Activated T-helper 2 cell treated with anti-CD3 and anti-CD28 coated beads, Interferon-gamma antibody, Interleukin-2, Interleukin-4, amounts not matched to agents 10 μg/mL and 5 μg/mL and 100 μg/mL, durations not matched to agents 14 hours and 24 hours and 36 hours (primary cell): ENCODE measurements at places on chromosomes 1 and 21. TPM values are rescaled to one million over a fixed set of nuclear protein-coding genes. Genes with fewer than 3 reads are reported as not detected.
A peak's percentile ranks its signal among the peaks of the same experiment; 100 is the strongest.

DNA sequence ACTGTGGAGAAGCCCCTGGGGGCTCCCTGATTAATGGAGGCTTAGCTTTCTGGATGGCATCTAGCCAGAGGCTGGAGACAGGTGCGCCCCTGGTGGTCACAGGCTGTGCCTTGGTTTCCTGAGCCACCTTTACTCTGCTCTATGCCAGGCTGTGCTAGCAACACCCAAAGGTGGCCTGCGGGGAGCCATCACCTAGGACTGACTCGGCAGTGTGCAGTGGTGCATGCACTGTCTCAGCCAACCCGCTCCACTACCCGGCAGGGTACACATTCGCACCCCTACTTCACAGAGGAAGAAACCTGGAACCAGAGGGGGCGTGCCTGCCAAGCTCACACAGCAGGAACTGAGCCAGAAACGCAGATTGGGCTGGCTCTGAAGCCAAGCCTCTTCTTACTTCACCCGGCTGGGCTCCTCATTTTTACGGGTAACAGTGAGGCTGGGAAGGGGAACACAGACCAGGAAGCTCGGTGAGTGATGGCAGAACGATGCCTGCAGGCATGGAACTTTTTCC is 24.8 kb downstream of the PCSK9 start:
- H3K4me1 ChIP-seq, result peaks cover 14% of the 10 kb centered on the region
- peaks cover 23% of the 10 kb centered on the region for H3K36me3 ChIP-seq
- no peak for DNase-seq
- no peak overlapping the region for H3K27ac ChIP-seq
- H3K27me3 ChIP-seq, result no peaks in the 10 kb centered on the region
- no peak overlapping the region for H3K4me3 ChIP-seq

GRCh38 chr1:203509135-203509534 is 15.2 kb downstream of the OPTC start:
- H3K4me1 ChIP-seq, result peaks cover 26% of the 10 kb centered on the region
- no peak overlapping the region for H3K4me3 ChIP-seq
- no peak overlapping the region for H3K27ac ChIP-seq
- H3K36me3 ChIP-seq, result no peaks in the 10 kb centered on the region

DNA sequence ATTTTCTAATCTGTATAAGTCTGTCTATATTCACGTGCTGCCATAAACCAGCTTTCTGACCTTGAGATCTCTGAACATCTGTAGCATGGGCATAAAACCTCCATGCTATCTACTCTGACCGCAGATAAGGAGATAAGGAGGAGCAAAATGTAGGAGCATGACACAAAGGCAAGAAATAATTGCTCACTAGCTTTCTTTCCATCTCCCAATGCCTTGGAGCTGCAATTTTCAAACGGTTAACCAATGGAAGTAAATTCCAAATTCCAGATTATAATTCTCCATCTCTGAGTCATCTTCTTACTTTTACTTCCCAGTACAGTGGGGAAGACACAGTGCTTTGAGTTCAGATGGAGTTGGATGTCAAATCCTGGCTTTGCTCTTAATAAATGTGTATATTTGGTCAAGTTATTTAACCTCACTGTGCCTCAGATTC is 41.6 kb downstream of the CD58 start:
- H3K27me3 ChIP-seq, result no peaks in the 10 kb centered on the region
- no peak overlapping the region for H3K4me3 ChIP-seq
- no peak for DNase-seq
- no peak overlapping the region for H3K27ac ChIP-seq

- H3K36me3 ChIP-seq, result peaks cover 16% of the 10 kb centered on the region
- DNase-seq, result no peak
- no peak overlapping the region for H3K4me3 ChIP-seq
- no peak overlapping the region for H3K27ac ChIP-seq
- H3K27me3 ChIP-seq, result no peaks in the 10 kb centered on the region
These were observed 103.7 kb downstream of the HS2ST1 start for GRCh38 chr1:87017998-87018672.

DNA sequence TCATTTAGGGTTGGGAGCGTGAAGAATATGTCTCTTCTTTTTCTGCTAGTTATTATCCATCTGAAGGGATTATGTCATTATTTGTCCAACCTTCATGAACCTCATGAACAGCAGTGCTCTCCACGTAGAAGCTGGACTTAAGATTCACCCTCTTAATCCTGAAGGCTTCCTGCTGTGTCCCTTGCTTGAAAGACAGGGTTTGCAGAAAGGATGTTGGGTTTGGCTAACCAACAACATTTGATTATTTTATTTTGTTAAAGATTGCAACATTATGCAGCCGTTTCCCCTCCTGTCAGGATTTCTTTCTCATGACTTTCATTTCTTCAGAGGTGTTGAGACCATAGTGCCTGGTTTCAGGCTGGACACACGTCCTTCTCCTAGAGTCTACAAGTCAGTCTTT is 75.2 kb downstream of the NGF start:
- no peak for DNase-seq
- no peak overlapping the region for H3K27ac ChIP-seq
- no peaks in the 10 kb centered on the region for H3K27me3 ChIP-seq

- H3K27ac ChIP-seq, result no peak overlapping the region
- H3K27me3 ChIP-seq, result peaks cover 3% of the 10 kb centered on the region
- no peaks in the 10 kb centered on the region for H3K36me3 ChIP-seq
- no peak overlapping the region for H3K4me3 ChIP-seq
These were observed 29.3 kb upstream of the RD3 start for GRCh38 chr1:211521102-211521815.

DNA sequence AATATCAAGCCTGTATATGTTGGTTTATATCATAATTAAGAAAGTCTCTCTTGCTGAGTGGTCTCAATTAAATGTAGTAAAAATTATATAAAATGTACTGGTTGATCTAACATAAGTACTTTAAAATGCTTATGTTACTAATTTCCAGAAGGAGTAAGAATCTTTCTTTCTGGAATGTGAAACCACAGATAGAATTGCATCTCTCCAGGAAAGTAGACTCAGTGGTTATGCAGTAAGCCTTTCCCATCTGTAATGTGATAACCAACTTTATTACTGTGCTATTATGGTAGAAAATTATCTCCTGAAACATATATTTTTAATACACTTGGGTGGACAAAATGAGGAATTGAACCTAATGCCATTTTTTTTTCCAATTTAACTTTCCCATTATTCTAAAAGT is 8.9 kb upstream of the RALGPS2 start:
- no peak for DNase-seq
- no peaks in the 10 kb centered on the region for H3K4me1 ChIP-seq
- no peaks in the 10 kb centered on the region for H3K36me3 ChIP-seq
- H3K27ac ChIP-seq, result no peak overlapping the region
- H3K4me3 ChIP-seq, result no peak overlapping the region

DNA sequence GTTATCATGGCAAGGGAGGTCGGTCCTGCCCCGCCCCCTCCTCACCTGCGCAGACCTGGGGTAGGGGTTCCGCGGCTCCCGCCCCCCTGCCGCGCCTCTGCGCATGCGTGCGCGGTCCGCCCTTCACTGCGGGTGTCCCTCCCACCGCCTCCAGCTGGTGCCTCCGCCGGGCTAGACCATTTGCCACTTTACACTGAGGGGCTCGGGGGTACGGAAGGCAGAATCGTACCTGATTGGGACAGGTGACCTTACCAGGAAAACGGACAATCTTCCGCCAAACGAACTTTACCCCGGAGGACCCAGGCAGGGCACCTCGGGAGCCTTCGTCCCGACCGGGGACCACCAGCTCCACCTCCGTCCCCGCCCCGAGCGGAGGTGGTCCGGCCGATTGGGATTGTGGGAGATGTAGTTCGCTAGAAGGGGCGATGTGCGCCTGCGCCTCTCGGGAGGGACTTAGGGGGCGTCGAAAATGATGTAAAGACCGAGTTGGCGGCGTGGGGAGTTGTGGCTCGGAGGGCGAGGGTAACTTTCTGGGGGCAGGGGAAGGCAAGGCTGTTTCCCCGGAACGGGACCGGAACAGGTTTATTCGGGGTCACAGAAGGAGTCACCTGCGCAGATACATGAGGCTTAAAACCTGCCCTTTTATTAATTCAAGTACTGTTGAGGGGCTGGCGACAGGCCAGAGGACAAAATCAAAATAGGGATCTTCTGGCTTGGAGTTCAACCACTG is at the start of gene DNAJC28:
Gene DNAJC28, minus strand, starts transcription at position 344 of the 730 bp plus-strand sequence. CDS start 2,323 bp downstream, outside the sequence.
- peaks cover 12% of the 10 kb centered on the region for H3K27me3 ChIP-seq
- H3K4me1 ChIP-seq, result peaks cover 9% of the 10 kb centered on the region
- peak within 1 kb of the TSS; percentile 94 for H3K27ac ChIP-seq
- H3K36me3 ChIP-seq, result no peaks in the 10 kb centered on the region
- DNase-seq, result peak; percentile 90

DNA sequence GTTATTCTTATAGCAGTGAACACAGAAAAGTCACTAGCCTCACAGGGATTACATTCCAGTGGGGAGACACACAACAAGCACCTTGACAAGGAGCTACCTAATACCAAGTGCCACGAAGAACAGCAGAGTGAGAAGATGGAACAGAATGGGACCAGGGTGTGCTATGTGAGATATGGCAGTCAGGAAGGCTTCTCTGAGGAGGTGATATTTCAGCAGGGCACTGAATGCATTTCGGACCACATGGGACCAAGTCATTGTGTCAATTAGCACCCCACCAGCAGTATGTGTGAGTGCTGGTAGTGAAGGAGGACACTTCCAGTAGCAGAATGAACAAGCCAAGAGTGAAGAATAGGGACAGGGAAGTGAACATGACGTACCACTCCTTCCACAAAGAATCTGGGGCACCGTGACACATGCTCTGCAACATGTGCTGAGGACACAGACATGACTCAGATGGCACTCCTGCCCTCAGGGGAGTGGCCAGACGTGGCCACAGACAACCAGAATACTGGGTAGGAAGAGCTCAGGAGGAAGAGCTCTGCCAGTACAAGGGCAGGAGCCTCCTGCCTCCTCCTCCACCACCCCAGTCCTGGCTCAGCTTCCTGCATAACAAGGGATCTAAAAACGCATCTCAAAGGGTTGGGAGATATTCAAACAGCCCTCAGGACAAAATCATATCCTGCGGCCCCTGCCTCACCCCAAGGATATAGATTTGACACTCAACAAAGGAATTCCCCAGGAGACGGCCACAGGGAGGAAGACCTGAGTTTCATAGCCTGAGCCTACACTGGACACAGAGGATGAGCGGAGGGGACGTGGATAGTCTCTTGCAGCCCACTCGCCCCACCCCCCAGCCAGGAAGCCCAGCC is 102.5 kb downstream of the TRABD2B start:
- H3K27ac ChIP-seq, result no peak overlapping the region
- no peaks in the 10 kb centered on the region for H3K36me3 ChIP-seq
- no peak overlapping the region for H3K4me3 ChIP-seq
- no peaks in the 10 kb centered on the region for H3K27me3 ChIP-seq

GRCh38 chr1:31182352-31182751 is 57.3 kb downstream of the NKAIN1 start:
- peaks cover 18% of the 10 kb centered on the region for H3K27me3 ChIP-seq
- no peaks in the 10 kb centered on the region for H3K36me3 ChIP-seq
- no peak overlapping the region for H3K27ac ChIP-seq
- H3K4me3 ChIP-seq, result peak overlapping the region; percentile 37
- peak; percentile 34 for DNase-seq

- peaks cover 10% of the 10 kb centered on the region for H3K4me1 ChIP-seq
- no peak overlapping the region for H3K27ac ChIP-seq
- no peak for DNase-seq
- H3K27me3 ChIP-seq, result no peaks in the 10 kb centered on the region
- H3K36me3 ChIP-seq, result peaks cover 72% of the 10 kb centered on the region
These were observed 40.6 kb downstream of the CAPN2 start for GRCh38 chr1:223752721-223753515.

GRCh38 chr1:91770667-91771268 is 115.2 kb downstream of the TGFBR3 start:
- no peak overlapping the region for H3K27ac ChIP-seq
- peaks cover 10% of the 10 kb centered on the region for H3K4me1 ChIP-seq
- H3K4me3 ChIP-seq, result no peak overlapping the region
- no peak for DNase-seq
- no peaks in the 10 kb centered on the region for H3K27me3 ChIP-seq
- H3K36me3 ChIP-seq, result peaks cover 23% of the 10 kb centered on the region

- H3K36me3 ChIP-seq, result no peaks in the 10 kb centered on the region
- DNase-seq, result no peak
- no peaks in the 10 kb centered on the region for H3K27me3 ChIP-seq
- H3K4me1 ChIP-seq, result no peaks in the 10 kb centered on the region
- H3K27ac ChIP-seq, result no peak overlapping the region
These were observed 155.8 kb upstream of the KAZN start for GRCh38 chr1:14442669-14443068.

- no peaks in the 10 kb centered on the region for H3K36me3 ChIP-seq
- no peak overlapping the region for H3K27ac ChIP-seq
- no peak for DNase-seq
- H3K4me3 ChIP-seq, result no peak overlapping the region
- no peaks in the 10 kb centered on the region for H3K27me3 ChIP-seq
- no peaks in the 10 kb centered on the region for H3K4me1 ChIP-seq
These were observed 28.7 kb downstream of the MARK1 start for GRCh38 chr1:220556641-220557040.

DNA sequence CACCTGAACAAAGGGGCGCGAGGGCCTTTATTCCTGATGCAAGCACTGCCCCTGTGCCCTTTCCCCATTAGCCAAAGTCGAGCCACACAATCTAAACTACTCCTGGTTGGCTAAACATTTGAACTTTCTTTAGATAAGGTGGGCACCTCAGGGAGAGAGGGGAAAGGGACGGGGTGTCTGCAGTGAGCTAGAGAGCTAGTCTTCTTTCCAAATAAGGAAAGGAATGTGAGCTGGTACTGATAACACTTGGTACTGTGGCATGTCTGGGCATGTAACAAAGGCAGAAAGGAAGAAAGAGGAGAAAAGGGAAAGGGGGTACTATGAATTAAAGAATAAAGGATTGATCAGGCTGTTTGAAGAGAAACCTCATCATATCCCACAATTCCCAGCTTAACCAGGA is 62.8 kb downstream of the OVGP1 start:
- H3K4me3 ChIP-seq, result no peak overlapping the region
- no peaks in the 10 kb centered on the region for H3K36me3 ChIP-seq
- H3K27ac ChIP-seq, result no peak overlapping the region
- peaks cover 21% of the 10 kb centered on the region for H3K27me3 ChIP-seq

- peak overlapping the region; percentile 89 for H3K27ac ChIP-seq
- peaks cover 50% of the 10 kb centered on the region for H3K4me1 ChIP-seq
- H3K27me3 ChIP-seq, result no peaks in the 10 kb centered on the region
- peaks cover 55% of the 10 kb centered on the region for H3K36me3 ChIP-seq
- no peak for DNase-seq
- peak overlapping the region; percentile 92 for H3K4me3 ChIP-seq
These were observed 2.0 kb downstream of the HNRNPR start for GRCh38 chr1:23341931-23342692.

GRCh38 chr1:207565546-207566468 is 69.8 kb downstream of the CR1 start:
- H3K4me1 ChIP-seq, result no peaks in the 10 kb centered on the region
- H3K27ac ChIP-seq, result no peak overlapping the region
- DNase-seq, result no peak
- no peaks in the 10 kb centered on the region for H3K36me3 ChIP-seq
- peaks cover 8% of the 10 kb centered on the region for H3K27me3 ChIP-seq
- H3K4me3 ChIP-seq, result no peak overlapping the region

Gene PDE4B
- total RNA-seq, result 14.0 TPM in 2 replicates

Gene KRTAP12-1
- total RNA-seq, result not detected in 2 replicates

Gene MAP1LC3C
- not detected in 2 replicates for total RNA-seq

Gene PRKAA2
- not detected in 2 replicates for total RNA-seq

Gene CCDC190
- total RNA-seq, result not detected in 2 replicates

Gene GSTM1
- total RNA-seq, result 112 and 113 TPM in 2 replicates

Gene TMPRSS3
- total RNA-seq, result 81.0 and 88.1 TPM in 2 replicates

Gene LRIF1
- total RNA-seq, result 15.2 and 15.7 TPM in 2 replicates
